ENCODE measurements at places on chromosomes 4 and X.

- DNase-seq = no peak
Measured at GRCh38 chr4:175066923-175067627, 148.9 kb downstream of the ADAM29 start.

DNA sequence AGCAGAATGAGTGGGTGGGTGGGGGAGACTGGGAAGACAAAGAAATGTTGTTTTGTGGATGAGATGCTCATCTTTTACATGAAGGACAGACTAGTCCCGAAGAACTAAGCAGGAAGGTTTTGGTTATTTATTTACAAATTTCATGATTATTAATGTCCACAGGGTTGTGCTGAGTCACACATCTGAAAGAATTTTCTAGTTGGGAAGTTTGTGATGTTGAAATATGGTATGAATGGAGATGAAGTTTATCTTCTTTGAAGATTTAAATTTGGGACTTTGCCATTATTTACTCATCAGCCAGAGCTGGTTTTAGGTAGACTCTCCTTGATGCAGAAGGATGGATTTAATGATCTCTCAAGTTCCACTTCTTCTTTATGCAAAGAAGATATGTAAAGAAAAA lies 75.5 kb downstream of the MOSPD2 start:
- DNase-seq = peak; percentile 29

GRCh38 chr4:2395038-2395437 lies 23.4 kb downstream of the ZFYVE28 start:
- peak; percentile 74 for DNase-seq

- no peak for DNase-seq
Measured at GRCh38 chr4:39233114-39233513, 50.8 kb downstream of the WDR19 start.

DNA sequence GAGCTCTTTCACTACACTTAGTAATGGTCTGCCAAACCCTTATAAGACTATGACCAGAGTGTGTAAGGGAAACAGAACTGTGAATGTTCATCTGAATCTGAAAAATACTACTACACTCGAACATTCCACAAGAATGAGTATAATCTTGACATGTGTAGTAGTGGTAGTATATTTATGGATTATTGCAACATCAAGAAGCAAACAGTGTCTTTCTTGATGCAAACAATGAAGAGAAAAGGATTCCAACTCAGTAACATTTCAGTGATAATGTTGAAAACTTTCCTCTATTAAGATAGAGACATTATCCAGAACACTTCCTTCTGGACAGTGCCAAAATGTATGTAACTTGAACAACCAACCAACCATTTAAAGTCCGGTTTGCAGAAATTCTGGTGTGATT lies 394.7 kb upstream of the CPEB2 start:
- DNase-seq = peak; percentile 67

DNA sequence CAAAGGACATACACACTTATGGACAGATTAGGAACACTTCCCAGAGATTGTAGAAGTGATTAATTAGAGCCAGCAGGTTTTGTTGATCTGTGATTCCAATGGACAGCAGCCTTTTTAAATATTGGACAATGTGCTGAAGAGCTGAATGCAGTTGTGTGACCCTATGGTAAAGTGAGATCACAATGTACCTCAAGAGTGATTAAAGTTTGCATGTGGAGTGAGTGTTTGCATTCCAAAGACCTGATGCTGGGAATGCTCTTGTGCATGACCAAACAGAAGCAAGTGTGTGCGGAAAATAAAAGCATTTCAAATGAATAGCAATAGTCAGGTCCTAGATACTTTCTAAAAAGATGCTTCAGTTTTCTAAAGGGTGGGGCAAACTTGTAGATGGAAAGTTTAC lies 154.1 kb downstream of the BANK1 start:
- peak; percentile 72 for DNase-seq

- no peak for DNase-seq
Measured at GRCh38 chrX:47614618-47615017, 5.0 kb downstream of the SYN1 start.

DNA sequence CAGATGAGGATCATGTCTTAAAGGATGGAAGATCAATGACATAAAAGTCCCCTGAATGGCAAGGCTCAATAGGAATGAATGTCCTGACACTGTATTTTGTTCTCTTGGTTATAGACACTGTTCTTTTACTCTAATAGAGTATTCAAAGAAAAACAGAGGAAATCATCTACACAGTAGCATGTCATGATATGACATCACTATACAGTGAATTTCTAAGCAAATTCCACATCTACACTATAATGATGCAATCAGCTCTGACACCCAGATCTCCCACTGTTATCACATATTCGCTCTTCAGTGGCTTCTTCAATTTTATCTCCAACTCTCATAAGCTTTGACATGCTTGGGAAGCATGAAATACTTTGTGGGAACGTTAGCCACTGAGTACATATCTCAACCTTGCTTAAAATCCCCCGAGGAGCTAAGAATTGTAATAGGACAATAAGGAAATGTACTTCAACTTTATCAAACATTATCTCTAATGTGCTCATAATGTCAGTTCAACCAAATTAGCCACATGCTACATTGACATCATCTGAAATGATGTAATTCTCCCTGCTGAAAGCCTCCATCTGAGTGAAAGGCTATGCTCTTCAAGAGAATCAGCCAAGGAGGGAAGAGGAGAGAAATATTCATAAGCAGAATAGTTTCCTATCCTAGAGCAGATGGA lies 139.6 kb upstream of the PTCHD1 start:
- no peak for DNase-seq

- DNase-seq = peak; percentile 75
Measured at GRCh38 chrX:136204571-136204970, 46.6 kb downstream of the MAP7D3 start.

- DNase-seq = no peak
Measured at GRCh38 chrX:46330981-46331380, 214.2 kb downstream of the ZNF674 start.

- peak; percentile 83 for DNase-seq
Measured at GRCh38 chr4:119570401-119570800, 58.2 kb downstream of the PDE5A start.

DNA sequence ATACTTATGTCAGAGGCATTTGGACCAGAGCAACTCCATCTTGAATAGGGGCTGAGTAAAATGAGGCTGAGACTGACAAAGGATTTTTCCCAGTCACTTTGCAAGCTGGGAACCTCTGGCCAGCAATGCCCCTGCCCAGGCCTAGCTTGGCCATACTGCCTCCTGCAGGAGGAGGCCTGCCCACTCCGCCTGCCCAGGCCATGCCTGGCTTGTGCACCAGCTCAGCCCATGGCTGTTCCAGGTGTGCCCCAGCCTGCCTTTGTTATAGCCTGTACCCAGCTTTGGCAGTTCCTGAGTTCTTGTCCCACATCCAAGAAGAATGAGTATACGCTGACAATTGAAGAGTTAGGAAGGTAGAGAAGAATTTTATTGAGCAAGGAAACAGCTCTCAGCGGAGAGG lies 176.1 kb downstream of the AASDH start:
- DNase-seq = no peak

DNA sequence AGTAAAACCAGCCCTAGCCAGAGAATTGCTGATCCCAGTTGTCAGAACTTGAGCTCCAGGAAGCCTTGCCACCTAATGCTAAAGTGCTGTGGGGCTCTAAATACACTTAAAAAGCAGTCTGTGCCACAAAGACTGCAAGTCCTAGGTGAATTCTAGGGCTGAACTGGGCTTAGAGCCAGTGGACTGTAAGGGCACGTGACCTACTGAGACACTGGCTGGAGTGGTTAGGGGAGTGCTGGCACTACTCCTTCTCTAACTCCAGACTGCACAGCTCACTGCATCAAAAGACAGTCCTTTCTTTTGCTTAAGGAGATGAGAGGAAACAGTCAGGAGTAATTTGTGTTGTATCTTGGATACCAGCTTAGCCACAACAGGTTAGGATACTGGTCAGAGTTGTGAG lies 1240.2 kb downstream of the FAM133A start:
- no peak for DNase-seq

Data from choroid plexus epithelial cell (primary cell).